Common myeloid progenitor, CD34-positive (primary cell): ENCODE measurements at places on chromosomes 13 and 19.

DNA sequence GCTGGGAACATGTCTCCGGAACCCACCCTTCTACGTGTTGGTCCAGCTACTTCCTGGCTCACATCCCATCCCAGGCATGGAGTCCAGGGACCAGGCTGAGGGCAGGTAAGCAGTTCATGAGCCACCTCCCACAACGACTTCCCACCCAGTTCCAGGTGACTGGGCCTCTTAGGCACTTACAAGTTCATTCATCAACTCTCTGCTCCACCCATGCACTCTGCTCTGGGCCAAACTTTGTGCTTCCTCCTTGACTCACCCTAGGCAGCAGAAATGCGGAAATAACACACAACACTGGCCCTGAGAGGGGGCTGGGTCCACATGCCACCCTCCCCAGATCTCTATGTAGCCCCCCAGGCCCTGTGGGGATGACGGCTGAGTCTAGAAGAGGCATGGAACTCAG lies 20.5 kb downstream of the IQCN start:
- peak; percentile 65 for DNase-seq

GRCh38 chr13:23651887-23652286 lies 81.7 kb downstream of the TNFRSF19 start:
- DNase-seq = no peak

DNA sequence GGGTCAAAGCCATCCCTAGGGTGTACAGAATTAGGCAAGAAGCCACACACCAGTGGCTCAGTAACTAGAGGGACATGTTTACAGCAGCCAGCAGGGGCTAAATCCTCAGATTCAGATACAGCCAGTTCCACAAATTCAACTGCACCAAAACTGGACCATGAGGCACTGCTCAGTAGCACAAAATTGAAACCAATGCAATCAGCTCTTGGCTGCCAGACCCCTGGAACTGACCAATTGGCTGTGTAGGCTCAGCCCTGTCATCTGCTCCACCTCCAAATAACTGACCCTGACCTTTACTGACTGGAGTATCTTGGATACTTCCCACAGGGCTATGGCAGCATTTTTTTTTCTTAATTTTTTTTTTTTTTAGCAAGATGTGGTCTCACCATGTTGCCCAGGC lies 226.5 kb downstream of the FOXO1 start:
- DNase-seq = no peak

GRCh38 chr13:111914241-111915103 lies 152.5 kb upstream of the SOX1 start:
- no peak for DNase-seq

DNA sequence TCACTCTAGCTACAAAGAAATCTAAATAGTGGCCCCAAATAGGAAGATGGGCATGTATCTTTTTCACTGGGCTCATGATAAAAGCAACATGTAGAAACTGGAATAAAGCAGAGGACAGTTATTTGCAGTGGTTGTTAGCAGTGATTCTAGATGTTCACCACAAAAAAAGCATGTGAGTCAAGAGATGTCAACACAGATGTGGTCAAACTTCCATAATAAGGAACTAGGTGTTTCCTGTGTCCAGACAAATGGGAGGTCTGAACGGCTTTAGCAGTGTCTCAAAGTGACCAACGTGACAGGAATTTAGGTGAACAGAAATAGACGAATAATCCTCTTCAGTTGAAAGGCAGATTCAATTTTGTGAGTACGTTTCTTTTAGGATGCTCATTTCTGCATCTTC lies 162.7 kb downstream of the TBC1D4 start:
- no peak for DNase-seq

- DNase-seq = no peak
These were observed 117.6 kb downstream of the DNAJC15 start for GRCh38 chr13:43140985-43141384.

- DNase-seq = peak; percentile 78
These were observed 6.7 kb downstream of the TPT1 start for GRCh38 chr13:45333977-45334922.

GRCh38 chr13:101527130-101527529 lies 74.7 kb downstream of the ITGBL1 start:
- DNase-seq = no peak

DNA sequence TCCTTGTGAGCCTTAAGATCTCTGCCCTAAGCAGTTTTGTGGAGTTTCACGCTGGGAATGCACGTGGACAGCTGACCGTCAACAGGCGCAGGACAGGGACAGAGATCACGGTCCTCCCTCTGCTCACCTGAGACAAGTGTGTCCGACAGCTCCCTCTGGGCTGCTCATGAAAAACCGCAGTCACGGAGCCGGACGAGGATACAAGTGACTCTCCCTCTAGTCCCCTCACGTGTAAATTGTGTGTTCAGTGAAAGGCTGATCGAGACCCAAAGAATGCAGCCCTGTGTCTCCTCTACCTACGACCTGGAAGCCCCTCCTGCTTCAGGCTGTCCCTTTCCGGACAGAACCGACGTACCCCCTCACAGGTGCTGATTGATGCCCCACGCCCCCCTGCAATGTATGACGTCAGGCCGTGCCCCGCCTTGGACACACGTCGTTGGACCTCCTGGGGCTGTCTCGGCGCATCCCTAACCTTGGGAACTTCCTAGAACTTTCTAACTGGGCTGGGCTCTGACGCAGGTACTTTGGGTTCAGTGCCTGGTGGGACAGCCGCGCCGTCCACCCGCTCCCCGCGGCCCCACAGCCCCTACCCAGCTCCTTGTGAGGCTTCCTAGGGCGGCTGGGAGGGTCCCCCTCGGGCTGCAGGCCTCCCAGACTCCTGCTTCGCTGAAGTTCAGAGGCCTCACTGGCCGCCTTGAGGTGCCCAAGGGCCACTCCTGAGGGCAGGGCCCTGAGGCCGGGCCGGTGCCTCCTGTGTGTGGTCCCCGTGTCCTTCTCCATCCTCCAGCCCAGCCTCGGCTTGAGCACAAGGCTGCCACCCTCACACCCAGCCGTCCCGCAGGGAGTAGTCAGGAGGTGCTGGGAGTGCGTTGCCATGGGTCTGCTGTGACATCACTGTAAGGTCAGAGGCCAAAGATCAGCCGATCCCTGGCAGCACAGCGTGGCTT lies at the start of gene C13orf46:
Gene C13orf46, minus strand, starts transcription at position 859 of the 947 bp plus-strand sequence. Its CDS starts 79 bp downstream, at position 780.
- no peak for DNase-seq

DNA sequence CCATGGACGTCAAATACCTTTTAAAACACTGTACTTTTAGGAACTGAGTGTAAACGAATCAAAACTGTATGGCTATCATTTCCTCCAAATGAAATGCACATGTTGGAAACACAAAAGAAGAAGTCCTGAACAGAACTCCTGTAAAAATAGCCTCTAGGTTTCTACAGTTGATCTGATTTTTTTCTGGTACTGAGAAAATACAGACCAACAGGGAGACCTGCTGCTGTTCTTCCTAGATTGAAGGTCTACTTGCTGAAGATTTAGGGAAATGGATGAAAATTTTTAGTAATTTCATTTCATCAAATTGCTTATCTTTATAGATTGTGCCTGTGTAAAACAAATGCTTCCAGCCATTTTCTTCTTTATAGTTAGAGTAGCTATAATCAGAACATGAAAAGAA lies 520.4 kb downstream of the SLITRK6 start:
- no peak for DNase-seq

- DNase-seq = no peak
These were observed 6.0 kb downstream of the GPI start for GRCh38 chr19:34370983-34371382.

- DNase-seq = no peak
These were observed 215.1 kb downstream of the PCDH17 start for GRCh38 chr13:57846600-57847173.

DNA sequence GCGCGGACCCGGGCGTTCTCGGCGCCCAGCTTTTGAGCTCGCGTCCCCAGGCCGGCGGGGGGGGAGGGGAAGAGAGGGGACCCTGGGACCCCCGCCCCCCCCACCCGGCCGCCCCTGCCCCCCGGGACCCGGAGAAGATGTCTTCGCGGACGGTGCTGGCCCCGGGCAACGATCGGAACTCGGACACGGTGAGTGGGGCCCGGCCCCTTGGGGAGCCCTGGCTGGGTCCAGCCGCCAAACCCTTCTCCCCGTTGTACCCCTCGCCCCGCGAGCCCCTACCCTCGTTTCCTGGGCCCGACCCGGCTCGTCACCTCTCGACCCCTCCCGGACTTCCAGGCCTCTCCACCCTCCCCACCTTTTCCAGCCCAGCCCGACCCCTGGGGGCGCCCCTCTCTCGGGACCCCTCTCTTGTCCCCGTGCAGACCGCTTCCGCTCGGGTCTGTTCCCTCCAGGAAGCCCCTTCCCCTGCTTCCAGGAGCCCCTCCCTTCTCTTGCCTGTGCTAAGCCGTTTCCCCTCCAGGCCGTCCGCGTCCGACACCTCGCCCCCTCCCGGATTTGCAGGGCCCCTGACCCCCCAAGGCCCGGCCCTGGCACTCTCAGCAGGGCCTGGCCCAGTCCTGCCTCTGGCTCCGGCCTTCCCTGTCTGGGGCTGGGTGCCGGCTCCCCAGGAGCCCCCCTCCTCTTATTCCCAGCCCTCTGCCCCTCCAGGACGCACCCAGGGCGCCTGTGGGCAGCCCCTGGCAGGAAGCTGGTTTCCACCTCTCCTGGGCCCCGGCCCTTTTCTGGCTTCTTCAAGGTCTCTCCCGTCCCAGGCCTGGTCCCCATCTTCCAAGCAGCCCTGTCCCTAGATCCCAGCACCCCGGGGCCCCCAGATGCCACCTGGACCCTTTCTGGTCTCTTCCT lies 632 bp downstream of the MARK4 start:
- no peak for DNase-seq

- DNase-seq = no peak
These were observed 721.8 kb downstream of the PCDH9 start for GRCh38 chr13:66508153-66508909.

- peak; percentile 90 for DNase-seq
These were observed 22.5 kb upstream of the ZNF429 start for GRCh38 chr19:21482863-21483276.

DNA sequence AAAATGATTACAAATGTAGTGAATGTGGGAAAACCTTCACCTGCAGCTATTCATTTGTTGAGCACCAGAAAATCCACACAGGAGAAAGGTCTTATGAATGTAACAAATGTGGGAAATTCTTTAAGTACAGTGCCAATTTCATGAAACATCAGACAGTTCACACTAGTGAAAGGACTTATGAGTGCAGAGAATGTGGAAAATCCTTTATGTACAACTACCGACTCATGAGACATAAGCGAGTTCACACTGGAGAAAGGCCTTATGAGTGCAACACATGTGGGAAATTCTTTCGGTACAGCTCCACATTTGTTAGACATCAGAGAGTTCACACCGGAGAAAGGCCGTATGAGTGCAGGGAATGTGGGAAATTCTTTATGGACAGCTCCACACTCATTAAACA lies 9.2 kb downstream of the ZNF548 start:
- DNase-seq = no peak

DNA sequence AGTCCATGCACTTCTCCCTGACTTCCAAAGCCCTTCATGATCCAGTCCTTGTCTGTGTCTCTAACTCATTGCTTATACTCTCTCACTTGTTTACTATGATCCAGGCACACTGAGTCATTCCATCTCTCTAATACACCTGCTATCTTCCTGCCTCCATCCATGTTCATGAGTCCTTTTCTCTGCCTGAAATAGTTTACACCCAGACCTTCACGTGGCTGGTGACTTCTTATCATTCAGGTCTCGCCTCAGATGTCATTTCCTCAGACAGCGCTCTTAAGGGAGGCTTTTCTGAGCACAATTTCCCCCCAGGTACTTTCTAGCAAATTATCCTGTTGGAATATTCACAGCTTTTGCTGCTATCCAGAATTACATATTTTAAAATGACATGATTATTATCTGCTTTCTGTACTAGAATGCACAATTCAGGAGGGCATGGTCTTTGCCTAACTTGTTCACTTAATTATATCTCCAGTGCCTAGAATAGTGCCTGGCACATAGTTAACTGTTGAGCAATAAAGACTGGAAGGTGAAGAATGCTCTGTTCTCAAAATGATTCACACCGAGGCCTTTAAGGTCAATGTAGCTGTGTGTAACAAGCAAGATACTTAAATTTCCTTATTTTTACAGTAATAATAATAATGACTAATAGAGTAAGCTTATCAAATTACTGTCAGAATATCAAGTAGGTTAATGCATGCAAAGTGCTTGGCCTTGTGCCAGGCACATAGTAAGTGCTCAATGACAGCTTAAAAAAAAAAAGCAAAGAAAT lies 183.7 kb upstream of the SPRY2 start:
- no peak for DNase-seq

DNA sequence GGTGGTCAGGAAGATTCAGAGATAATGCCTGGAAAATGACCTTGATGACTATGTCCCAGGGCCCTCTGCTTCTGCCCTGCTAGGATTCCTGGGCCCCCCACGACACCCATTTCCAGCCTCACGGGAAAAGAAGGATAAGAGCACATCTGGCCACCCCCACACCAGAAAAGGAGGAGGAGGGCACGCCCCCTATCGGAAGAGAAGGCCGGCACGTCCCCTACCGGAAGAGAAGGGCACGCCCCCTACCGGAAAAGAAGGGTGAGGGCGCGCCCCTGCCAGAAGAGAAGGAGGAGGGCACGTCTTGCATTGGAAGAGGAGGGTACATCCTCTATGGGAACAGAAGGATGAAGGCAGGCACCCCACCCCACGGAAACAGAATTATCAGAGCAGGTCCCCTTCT lies 84.3 kb downstream of the IER2 start:
- peak; percentile 67 for DNase-seq

GRCh38 chr13:102798581-102799425 lies at the start of the genes BIVM and POGLUT2:
BIVM (plus strand) TSS chr13:102799119; CDS start chr13:102807268, 8,149 bp downstream.
POGLUT2 (minus strand) TSS chr13:102798976; CDS start chr13:102798670, 306 bp downstream.
- peak; percentile 90 for DNase-seq

- no peak for DNase-seq
These were observed 19.2 kb downstream of the FCGBP start for GRCh38 chr19:39915101-39915847.

DNA sequence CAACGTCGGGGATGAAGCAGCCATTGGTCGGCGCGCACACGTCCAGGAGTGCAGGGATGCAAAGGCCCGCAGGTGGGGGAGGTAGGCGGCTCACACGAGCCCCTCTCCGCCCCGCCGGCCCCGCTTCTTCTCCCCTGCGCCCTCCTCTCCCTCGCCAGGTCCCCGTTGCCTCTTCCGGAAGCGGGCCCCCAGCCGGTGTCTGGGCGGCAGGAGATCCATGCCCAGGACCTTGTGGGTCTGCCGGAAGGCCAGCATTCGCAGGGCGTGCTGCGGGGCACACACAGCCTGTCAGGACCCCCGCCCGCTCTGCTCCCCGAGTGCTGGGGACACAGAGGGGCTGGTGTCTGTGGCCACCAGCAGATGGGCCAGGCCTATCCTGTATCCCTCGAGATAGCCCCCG lies 19.7 kb upstream of the MATK start:
- DNase-seq = no peak

- DNase-seq = no peak
These were observed 6.4 kb downstream of the AMER2 start for GRCh38 chr13:25165663-25166062.

- no peak for DNase-seq
These were observed 4.7 kb downstream of the SPPL2B start for GRCh38 chr19:2333027-2333806.

GRCh38 chr13:101417043-101417406 lies 717 bp upstream of the NALCN start:
- no peak for DNase-seq

GRCh38 chr19:917323-918151 lies at the start of gene KISS1R:
KISS1R (plus strand) TSS chr19:917333; CDS start chr19:917503, 170 bp downstream.
- DNase-seq = peak; percentile 81
